Stimulated activated CD8-positive, alpha-beta memory T cell treated with anti-CD3 and anti-CD28 coated beads, Interleukin-4, amount 100 ng/mL, for 48 hours (primary cell): ENCODE measurements at places on chromosomes 13 and 19.
A peak's percentile ranks its signal among the peaks of the same experiment; 100 is the strongest.

DNA sequence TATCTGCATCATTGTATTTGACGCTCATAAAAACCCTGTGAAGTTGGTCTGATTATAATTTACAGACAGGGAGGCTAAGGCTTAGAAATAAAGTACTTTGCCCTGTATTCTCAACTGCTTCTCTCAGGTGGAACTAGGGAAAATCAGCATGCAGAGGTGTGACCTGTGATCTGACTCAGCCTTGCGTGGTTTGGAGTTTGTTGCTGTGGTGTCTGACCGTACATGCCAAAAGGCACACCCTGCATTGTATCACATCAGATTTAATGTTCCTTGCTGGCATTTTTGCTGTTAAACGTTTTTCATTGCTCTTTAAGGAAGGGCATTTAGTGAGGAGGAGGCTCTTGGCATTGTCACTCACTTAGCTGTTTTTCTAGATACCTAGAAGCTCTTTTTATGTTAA lies 58.8 kb upstream of the C1QTNF9B start:
- no peak for DNase-seq

DNA sequence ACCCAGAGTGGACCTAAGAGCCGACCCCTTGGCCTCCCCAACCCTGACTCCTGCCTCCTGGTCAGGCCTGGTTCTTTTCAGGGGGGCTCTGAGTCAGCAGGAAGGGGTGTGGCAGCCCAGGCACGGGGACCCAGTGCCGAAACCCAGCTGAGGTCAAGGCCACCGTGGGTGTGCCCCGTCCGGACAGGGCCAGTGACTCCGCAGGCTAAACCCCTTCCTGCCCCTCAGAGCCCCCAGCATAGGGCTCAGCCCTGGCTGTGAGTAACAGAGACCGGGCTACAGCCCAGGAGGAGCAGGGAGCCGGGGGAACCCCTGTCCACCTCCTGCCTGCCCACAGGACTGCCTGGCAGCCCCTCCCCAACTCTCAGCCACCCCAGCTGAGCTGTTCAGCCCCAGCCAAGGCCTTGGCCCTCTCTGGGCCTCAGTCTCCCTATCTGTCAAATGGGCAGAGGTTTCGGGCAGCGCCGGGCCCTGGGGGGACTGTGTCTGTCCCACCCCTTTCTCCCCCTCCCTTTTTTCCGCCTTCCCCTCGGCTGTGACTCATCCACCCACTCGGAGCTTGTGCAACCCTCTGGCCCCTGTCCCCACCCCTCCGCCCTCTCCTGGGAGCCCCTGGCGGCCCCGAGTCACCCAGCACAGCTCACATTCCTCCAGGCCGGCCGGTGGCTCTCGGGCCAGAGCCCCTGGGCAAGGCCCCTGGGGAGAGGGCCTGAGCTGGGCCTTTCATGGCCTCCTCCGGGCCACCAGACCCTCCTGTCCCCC lies 8.6 kb downstream of the ZBTB7A start:
- DNase-seq = peak; percentile 83

GRCh38 chr19:18280247-18281081 lies 958 bp downstream of the JUND start:
- DNase-seq = peak; percentile 77

DNA sequence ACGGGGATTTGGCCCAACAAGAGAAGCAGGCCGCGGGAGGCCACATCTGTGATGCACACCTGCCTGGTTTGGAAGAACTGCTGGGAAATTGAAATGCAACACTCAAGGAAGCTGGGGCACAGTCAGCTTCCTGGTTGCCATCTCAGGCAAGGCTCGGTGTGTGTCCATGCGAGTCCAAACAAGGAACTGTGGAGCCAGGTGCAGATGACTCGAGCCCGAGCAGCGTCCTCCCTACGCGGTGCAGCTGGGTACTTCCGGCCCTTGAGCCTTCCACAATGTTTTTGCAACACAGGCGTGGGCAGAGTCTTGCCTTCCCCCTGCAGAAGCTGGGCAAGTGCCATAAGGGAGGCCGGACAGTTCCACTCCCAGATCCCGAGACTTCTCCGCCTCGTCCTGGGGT lies 94.6 kb downstream of the CRYL1 start:
- DNase-seq = no peak

- DNase-seq = no peak
These were observed 228.1 kb downstream of the FGF9 start for GRCh38 chr13:21898945-21899344.

DNA sequence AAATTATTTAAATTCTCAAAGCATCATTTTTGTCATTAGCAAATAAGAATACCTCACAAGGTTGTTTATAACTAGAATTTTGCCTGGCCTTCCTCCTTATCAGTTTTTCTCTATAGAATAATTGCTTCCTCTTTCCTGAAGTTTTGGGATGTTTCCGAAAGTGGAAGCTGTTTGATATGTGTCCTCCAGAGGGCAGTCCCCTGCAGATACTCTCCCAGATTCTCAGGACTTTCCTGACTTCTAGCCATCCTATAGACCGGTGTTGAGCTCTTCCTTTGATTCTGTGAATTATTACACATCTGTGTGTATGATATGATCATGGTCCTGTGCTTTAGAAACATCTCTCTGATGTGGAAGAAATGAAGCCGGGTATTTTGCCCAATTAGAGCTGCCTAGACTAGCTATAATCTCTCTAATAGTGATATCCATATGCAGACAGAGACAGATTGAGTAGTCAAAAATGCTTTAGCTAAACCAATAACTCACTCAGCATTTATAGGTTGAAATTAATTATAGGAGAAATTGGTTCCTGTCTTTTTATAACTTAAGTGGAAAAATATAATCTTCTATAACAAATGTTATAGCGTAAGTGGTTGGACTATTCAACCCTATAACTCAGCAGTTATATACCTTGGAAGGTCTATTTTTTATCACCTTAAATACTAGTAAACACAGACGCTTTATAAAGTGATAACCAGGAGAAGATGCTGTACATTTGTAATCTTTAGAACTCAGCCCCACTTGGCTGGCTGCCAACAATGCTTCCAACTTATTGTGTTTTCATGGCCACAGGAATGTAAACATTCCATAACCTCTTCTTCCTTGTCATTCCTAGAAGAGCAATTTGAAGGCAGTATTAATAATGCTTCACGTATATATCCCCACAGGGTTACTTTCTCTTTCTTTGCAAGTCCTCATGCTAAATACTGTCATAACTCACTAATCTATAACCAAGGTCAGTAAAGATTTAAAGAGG lies 201.0 kb upstream of the RXFP2 start:
- no peak for DNase-seq

DNA sequence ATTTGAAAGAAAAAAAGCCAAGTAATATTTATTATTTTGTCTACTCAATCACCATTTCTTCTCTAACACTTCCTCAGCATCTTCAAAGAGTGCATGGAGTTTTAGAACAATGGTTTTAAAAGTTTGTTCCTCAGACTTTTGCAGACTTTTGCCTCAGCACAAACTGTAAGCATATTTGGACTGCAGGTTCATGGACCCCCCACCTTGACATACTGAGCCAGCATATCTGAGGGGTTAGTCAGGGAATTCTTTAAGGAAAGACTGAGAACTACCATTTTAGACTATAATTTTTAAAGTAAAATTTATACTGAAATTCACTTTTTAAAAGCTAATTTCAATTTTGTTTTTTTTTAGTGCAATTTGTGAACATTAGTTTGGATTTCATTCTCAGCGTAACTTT lies 1676.8 kb upstream of the PCDH20 start:
- DNase-seq = no peak

DNA sequence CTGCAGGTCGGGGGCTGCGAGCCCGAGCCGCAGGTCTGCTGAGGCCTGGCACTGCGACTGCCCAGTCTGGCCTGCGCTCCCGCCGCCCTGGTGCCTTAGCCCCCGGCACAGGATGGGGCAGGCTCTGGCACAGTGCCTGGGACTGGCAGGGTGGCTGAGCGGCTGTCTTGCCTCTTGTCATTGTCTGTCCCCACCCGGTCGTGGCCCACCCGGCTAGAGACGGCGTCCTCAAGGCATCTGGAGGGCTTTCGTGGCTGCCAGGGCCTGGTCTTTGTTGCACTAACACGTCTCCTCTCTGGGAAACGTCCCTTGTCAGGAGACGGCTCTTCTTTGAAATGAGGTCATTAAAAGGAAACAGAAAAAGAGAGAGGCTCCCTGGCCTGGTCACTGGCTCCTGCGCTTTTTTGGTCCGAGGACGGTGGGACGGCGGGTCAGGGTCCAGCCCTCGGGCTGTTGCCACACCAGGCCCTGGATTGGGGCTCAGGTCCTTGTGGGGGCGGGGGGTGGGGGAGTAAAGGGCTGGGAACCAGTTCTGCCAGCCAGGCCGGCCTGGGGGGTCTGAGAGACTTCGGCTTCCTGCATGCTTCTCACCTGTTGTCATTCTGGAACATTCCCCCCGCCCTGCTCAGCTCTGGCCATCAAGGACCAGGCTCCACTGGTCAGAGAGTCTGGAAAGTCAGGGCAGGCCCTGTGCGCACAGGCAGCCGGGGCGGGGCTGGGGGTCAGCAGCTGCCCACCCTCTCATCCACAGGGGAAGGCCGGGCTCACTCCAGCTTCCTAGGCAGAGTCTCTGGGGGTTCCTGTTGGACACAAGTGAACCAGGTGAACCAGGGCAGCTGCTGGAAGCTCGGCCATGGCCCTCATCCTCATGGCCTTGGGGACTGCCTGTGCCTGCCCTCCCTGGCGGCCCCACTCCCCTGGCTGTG lies 6.2 kb upstream of the ZNF554 start:
- DNase-seq = no peak

- no peak for DNase-seq
These were observed 261.5 kb upstream of the STARD13 start for GRCh38 chr13:33547035-33547434.

GRCh38 chr19:18975869-18976268 lies 34.9 kb upstream of the HOMER3 start:
- DNase-seq = no peak

- DNase-seq = no peak
These were observed 73.0 kb downstream of the IPO5 start for GRCh38 chr13:98026457-98026857.

- DNase-seq = no peak
These were observed 284.1 kb downstream of the ITGBL1 start for GRCh38 chr13:101736566-101736965.

DNA sequence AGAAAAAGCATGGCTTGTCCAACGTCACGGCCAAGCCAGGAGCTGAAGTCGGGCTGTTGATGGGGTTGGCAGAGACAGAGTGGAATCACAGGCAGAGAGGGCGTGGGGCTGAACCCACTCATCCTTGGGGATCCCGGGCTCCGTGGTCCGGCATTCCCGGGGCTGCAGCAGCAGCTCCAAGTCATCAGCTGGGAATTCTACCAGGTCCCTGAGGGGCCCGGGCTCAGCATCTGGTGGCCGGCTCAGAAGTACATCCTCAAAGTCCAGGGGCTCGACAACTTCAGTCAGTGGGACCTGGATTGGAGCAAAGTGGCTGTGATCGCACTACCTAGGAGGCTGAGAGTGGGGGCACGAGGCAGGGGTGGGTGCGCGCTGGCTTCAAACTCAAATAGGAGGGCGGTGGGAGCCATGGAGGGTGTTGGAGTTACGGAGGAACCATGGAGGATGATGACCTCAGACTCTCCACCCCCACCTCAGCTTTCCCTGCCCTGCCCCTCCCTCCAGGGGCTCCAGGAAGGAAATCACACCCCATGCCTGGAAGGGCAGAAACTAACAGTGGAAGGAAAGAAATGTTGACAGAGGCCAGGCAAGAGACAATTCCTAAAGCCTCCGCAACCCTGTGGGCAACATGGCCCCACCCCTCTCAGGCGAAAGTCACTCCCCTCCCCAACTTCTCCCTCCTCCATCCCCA lies 9.5 kb downstream of the DOCK6 start:
- no peak for DNase-seq

GRCh38 chr13:43319617-43320444 lies 296.4 kb downstream of the DNAJC15 start:
- no peak for DNase-seq

GRCh38 chr13:94413598-94413944 lies 65.9 kb downstream of the DCT start:
- DNase-seq = no peak

GRCh38 chr13:51782026-51782710 lies 21.8 kb downstream of the DHRS12 start:
- DNase-seq = no peak

GRCh38 chr19:6745965-6746364 lies 6.5 kb downstream of the TRIP10 start:
- DNase-seq = no peak

DNA sequence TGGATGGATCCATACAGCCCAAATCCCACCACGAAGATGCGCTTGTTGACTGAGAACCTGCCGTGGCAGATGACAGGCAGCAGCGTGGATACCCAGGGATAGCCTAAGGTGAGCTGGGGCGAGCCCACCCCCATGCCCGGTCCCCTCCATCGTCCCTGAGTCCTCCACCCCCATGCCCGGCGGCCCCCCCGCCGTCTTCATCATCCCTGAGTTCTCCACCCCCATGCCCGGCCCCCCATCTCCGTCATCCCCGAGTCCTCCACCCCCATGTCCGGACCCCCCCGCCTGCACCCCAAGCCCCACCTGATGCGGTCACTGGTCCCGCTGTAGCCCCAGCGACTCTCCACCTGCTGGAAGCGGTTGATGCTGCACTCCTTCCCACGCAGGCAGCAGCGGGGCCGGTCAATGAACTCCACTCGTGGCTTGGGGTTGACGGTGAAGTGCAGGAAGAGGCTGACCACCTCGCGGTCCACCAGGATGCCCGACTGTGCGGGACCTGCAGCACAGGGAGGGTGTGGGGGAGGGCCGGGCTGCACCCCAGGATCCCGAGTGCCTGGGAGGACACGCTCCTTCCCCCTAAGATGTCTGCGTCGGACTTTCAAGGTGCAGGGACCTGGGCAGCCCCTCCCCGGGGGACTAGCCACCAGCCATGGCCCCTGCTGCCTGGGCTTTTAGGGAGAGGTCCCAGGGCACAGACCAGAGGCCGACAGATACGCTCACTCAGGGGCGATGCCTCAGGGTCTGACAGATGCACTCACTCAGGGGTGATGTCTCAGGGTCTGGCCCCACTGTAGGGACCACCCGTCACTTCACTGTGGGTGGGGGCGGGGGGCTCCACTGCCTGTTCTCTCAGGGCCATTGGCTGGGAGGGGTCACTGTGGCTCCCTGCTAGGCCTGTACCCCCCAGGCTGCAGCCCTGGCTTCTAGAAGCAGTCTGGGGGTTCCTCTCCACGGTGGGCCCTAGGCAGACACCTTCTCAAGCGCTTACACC lies 28.0 kb downstream of the BTBD2 start:
- DNase-seq = no peak

DNA sequence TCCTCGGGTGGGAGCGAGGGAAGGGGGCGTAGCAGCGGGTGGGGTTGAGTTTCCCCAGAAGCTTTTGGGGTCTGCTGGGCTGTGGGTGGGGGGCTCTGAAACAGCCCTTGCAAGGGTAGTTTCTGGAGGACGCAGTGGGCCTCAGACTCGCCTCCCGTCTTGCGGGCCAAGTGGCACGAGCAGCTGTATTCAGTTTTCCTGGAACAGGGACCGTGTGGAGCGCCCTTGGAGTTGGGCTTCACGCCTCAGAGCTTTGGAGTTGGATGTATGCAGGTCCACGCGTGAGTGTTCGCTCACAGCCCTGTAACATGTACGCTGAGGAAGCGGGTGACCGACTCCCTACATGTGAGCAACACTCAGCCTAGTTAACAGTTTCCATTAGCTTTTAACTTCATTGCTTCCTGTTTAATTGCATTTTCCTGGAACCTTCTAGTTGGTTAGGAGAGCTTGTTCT lies 603 bp downstream of the TM9SF2 start:
- DNase-seq = peak; percentile 48
